Midbrain (tissue), 1 donor: ENCODE measurements at places on chromosomes 5 and 9.

GRCh38 chr5:8576178-8576577 lies 707.2 kb downstream of the MTRR start:
- DNase-seq = no peak

- no peak for DNase-seq
Observed at GRCh38 chr5:113478691-113479090, 9.6 kb downstream of the MCC start.

GRCh38 chr5:145544401-145544800 lies 290.7 kb downstream of the PRELID2 start:
- no peak for DNase-seq

DNA sequence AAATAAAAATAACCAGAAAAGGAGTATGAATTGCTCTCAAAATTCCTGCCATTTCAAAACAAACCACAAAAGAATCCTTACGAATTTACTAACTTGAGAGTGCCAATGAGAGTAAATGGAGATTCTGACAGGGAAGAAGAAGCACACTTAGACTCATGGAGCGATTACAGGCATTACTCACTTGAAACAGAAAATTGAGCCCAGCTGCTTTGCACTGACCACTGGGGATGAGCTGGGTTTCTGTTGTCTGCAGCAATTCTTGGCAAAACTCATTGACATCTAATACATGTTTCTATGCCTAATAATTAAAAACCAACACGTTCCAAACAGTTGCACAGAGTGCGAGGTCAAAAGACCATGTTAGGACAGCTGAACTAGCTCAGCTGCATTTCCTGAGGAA lies 731.6 kb downstream of the DNAH5 start:
- DNase-seq = no peak

GRCh38 chr9:126636983-126637798 lies 23.5 kb downstream of the LMX1B start:
- DNase-seq = no peak

DNA sequence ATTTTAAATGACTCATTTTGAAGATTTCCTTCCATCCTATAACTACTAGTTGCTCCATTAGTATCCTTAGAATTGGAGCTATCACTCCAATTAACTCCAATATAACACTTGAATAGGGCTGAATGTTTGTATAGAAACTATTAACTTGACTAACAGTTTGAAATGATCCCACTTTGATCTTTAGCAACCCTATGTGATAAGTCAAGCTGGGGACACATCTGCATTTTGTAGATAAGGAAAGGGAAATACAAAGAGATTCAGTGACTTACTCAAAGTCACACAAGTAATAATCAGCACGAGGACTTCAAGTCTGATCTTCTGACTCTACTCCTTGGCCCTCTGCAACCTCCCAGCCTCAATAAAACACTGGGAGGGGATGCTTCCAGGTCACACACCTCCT lies 101.1 kb downstream of the TMEM215 start:
- DNase-seq = no peak

- no peak for DNase-seq
Observed at GRCh38 chr5:171010816-171011215, 149.0 kb downstream of the RANBP17 start.

- no peak for DNase-seq
Observed at GRCh38 chr5:133780619-133781280, 168.4 kb upstream of the FSTL4 start.

- no peak for DNase-seq
Observed at GRCh38 chr5:36624277-36624676, 17.9 kb downstream of the SLC1A3 start.

GRCh38 chr9:94799578-94800264 lies 73.2 kb downstream of the AOPEP start:
- DNase-seq = no peak

- no peak for DNase-seq
Observed at GRCh38 chr5:138011991-138012390, 20.9 kb downstream of the FAM13B start.

GRCh38 chr5:181173420-181174342 lies 26.3 kb downstream of the OR2V2 start:
- DNase-seq = no peak

GRCh38 chr5:89668821-89669220 lies 740.7 kb downstream of the CETN3 start:
- no peak for DNase-seq

DNA sequence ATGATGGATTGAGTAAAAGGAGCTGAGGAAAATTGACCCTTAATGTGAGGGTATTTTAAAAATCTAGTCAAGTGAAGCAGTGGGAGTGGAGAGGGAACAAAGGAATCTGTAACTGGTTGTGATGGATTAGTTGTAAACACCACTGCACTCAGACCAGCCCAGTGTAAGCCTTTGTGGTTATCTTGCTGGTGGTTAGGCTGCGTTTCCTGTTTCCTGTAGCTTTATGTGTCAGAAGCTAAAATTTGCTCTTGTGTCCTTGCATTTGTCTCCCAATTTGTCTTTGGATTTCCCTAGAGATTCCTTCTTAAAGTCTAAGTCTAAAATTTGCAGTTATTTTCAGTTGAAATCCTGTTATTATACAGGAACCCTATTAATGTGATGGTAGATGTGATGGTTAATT lies 6.3 kb downstream of the IFNA21 start:
- DNase-seq = no peak

GRCh38 chr9:6758248-6758497 lies 400 bp downstream of the KDM4C start:
- no peak for DNase-seq

- no peak for DNase-seq
Observed at GRCh38 chr5:127518319-127518621, 830 bp downstream of the PRRC1 start.

- DNase-seq = peak; percentile 18
Observed at GRCh38 chr5:137206030-137206715, 293.0 kb downstream of the SPOCK1 start.

GRCh38 chr5:84045964-84046363 lies 325.3 kb upstream of the HAPLN1 start:
- DNase-seq = no peak

- no peak for DNase-seq
Observed at GRCh38 chr5:166505067-166505466, 1786.4 kb upstream of the WWC1 start.

GRCh38 chr9:105168870-105169319 lies 75.6 kb upstream of the SLC44A1 start:
- no peak for DNase-seq

DNA sequence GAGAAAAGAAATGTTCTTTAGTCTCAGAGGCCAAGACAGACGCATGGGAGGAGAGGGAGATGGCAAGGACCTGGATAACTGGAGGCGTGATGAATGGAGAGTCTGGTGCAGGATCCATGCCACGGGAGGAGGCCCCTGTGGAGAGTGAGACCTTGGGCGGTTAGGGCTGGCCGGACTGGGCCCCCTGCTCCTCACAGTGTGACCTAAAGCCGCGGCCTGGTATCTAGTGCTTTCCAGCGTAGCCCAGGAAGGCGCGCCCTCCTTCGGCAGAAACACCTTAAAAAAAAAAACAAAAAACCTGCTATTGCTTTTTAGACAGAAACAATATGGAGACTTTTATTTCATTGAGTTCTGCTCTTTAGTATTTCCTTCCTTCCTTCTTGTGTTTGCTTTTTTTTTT lies 33.1 kb downstream of the SCGB3A1 start:
- DNase-seq = no peak

DNA sequence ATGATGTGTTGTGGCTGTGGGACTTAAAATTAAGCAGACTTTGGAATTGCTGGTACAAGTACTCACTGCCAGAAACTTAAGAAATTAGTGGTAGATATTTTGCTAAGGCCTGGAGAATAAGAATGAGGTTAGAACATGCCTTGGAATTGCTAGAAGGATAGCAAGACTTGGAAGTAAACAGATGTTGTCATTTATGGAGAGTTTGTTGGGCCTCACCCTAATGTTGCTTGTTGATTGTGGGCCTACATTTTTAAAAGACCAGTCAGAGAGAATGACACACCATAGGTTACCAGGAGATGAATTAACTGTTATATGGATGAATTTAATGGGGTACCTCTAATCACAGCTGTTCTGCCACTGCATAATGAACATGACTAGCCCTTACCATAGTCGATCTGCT lies 120.1 kb upstream of the GAS1 start:
- DNase-seq = no peak

DNA sequence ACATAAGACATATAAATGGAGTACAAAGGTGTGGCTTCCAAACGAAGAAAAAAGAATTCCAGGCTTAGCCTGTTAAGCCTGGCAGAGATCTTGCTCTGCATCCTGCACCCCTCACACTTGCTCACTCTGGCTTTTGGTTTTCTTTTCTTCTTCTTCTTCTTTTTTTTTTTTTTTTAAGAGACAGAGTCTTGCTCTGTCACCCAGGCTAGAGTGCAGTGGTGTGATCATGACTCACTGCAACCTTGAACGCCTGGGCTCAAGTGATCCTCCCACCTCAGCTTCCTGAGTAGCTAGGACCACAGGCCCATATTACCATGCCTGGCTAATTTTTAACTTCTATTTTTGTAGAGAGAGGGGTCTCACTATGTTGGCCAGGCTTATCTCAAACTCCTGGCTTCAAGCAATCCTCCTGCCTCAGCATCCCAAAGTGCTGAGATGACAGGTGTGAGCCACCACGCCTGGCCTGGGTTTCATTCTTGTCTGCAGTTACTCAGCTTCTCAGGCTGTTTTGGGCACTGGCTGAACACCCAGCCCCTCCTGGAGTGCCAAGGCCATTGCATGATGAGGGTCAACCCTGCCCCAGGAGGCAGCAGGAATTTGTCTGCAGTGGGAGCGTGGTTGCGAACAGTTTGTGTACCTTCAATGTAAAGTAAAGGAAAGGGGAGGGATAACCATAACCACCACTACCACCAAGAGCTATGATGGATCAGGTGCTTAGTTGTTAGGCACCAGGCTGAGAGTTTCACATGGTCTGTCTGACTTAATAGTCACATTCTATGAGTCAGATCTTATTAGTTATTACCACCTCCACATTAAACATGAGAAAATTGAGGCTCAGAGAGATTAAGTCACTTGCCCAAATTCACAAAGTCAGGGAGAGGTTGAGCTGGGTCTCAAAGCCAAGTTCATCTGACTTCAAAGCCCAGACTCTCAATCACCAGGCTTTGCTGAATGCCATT lies 219.2 kb upstream of the PANK3 start:
- no peak for DNase-seq

DNA sequence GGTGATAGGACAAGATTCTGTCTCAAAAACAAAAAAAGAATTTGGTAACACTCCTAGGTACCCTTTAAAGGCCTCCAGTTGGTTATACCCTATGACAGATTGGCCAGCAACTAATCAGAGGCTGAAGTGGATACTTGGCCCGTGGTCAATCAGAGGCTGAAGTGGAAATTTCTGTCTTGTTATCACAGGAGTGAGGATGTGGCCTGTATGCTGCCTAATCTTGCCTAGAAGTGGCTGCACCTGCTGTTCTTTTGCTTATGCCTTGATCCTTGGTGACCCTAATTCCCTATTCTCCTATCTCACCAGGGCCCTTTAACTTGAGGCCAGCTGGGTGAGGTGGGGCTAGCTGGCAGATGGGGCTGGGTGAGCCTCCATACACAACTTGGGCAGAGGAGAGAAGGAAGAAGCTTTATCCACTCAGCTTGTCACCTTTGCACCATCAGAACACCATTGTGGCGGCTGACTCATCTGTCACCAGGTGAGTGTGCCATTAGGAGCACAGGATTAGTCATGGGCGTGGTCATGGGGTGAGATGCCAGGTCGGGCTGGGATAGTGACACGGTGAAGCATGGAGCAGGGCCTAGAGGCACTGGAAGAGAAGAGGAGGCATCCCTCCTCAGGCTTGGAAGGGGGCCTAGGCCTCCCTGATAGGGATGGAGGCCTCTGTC lies 41.5 kb downstream of the SAR1B start:
- no peak for DNase-seq

DNA sequence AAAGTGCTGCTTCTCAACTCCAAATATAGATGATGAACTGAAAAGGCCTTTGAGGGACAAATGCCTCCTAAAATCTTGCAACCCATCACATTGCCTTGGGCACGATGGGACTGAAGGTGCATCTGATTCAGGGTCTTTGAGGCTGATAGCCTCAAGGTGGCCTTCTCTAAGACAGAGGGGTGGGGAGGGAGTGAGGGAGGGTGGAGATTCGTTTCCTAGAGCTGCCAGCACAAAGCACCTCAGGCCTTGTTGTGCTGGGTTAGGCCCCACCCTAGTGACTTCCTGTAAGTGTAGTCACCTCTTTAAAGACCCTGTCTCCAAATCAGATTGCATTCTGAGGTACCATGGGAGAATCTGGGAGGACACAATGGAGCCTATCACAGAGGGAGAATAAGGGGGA lies 57.1 kb downstream of the BARX1 start:
- no peak for DNase-seq

- no peak for DNase-seq
Observed at GRCh38 chr5:178644826-178645545, 18.1 kb upstream of the CLK4 start.

GRCh38 chr5:79430196-79430595 lies 83.7 kb downstream of the HOMER1 start:
- DNase-seq = no peak

GRCh38 chr5:64923151-64923685 lies 154.5 kb downstream of the CWC27 start:
- DNase-seq = no peak

GRCh38 chr9:33408087-33408486 lies 5.7 kb upstream of the AQP7 start:
- no peak for DNase-seq

DNA sequence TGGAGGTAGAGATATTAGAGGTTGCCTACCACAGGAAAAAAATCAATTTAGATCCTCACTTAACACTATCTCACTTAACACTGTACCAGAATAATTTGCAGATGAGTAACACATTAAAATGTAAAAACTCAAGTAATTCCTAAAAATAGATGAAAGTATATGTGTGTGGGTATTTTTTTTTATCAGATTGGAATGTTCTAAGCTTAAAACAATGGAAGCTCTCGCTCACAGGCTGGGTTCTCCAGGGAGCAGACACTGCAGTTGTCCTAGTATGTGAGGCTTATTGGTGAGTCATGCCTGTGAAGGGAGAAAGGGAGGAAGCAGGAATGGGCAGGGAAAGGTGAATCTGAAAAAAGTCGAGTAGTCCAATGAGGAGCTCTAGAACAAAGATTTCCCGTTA lies 181.3 kb upstream of the ZNF608 start:
- no peak for DNase-seq

DNA sequence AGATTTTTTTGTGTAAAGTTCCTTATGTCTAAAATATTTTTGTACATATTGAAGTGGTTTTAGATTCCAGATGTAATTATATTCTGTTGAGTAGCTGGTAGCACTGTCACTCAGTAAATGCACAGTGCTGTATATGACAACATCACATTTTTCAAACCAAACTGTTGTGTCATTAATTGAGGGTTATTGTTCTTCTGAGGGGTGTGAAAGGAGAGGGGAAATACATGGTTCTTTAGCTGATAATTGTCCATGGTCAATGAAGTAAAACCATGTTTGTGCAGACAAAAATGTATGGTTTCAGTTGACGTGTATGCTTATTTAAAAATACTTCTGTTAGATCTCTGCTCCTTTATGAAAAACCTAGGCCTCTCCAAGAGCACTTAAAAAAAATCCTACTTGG lies 3.3 kb downstream of the ZNF462 start:
- no peak for DNase-seq

DNA sequence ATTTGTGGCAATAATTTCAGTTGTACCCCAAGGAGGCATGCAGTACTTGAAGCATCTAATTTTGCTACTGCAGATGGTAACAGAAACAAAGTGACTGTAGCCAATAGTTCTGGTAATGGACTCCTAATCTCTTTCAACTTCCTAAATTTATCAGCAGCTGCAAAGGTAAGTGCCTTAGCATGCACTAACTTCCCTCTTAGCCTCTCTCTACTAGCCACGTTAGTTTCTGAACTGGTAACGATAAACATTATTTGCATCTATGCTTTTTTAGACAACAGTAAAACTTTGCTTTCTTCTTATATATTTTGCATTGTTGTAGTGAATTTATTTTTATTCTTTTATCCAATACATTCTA lies 6.2 kb upstream of the CKS2 start:
- DNase-seq = no peak
